ENCODE measurements at places on chromosomes 2 and 18.

GRCh38 chr2:40458271-40458794, 6.4 kb upstream of the SLC8A1 start:
- no peak for DNase-seq

DNA sequence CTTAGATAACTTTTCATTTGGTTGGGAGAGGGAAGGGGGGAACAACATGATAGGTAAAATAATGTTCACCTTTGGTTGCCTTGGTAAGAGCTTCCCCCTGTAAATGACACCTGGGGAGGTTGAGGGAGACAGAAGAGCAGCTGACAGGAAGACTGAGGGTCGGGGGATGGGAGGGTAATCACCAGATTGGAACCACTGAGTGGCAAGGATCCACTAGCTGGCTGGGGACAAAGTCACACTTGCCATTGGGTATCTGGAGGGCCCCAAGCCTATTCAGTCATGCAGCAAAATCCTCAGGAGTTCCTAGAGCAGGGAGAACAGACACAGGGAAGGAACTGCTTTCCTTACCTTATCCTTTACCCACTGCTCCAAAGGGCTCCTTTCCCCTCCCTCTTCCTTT, 84.3 kb downstream of the MAPK4 start:
- no peak for DNase-seq

- no peak for DNase-seq
Observed at GRCh38 chr18:21991081-21991534, 178.3 kb upstream of the GATA6 start.

GRCh38 chr2:66364495-66365333, 70.2 kb upstream of the MEIS1 start:
- peak; percentile 89 for DNase-seq

GRCh38 chr2:230711224-230711623, 1.4 kb upstream of the CAB39 start:
- no peak for DNase-seq

- DNase-seq: no peak
Observed at GRCh38 chr18:55324166-55324565, 263.8 kb downstream of the TCF4 start.

DNA sequence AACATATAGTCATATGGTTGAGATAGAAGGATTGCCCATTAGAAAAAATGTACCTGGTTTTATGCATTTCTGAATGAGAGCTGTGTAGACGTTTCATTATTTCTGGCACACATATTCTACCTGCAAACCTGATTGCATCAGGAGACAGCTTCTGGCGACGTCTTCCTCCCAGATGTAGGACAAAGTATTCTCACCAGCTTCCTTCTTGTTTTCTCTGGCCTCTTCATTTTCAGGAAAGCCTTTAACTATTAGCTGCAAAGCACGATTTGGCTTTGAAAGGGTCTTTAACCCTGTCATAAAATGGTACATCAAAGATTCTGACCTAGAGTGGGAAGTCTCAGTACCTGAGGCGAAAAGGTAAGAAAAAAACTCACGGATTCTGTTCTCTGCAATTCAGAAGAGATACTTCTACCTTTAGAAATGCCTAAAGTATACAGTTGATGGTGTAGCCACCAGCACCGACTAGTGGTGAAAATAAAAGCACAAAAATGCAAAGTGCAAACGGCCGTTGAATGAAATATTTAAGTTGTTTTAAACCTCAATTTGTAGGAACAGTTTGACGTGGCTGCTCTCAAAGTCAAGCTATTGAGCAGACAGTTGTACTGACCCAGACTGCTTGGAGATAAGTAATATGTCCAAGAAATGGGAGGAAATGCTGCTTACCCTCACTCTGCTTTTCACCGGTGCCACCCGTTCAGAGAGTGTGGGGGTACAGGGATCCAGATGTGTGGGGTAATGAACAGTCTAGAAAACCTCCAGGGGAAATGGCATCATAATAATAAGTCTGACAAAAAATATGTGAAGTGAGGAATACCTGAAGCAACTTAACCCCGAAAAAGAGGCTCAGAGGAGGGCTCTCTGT, 20.2 kb downstream of the IL18RAP start:
- peak; percentile 35 for DNase-seq

DNA sequence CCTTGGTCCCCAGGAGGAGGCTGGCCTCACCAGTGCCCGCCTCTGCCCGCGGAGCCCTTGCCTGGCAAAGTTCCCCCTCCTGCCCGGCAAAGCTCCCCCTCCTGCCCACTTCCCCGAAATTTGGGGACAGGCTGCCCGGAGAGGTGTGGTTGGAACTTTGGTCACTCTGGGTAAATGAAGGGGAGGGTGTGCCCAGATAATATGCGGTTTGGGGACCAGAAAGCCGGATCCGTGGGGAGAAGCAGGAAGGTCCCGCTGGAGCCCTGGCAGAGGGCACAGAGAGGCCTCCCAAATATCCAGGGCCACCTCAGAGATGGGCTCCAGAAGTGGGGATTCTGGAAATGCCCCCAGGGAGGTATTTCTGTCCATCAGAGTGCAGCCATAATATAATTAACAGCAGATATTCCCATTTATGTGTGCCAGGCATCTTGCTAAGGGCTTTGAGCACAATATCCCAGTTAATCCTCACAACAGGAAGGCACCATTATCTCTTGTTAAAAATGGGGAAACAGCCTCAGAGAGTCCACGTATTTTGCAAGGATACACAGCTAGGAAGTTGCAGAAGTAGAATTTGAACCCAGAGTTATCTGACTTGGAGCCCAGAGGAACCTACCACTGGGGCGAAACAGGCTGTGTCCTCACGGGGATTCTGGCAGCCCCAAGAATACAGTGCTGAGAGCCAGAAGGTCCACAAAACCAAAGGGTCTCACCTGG, 914 bp downstream of the STEAP3 start:
- no peak for DNase-seq

- peak; percentile 45 for DNase-seq
Observed at GRCh38 chr18:22168360-22168921, 948 bp upstream of the GATA6 start.

DNA sequence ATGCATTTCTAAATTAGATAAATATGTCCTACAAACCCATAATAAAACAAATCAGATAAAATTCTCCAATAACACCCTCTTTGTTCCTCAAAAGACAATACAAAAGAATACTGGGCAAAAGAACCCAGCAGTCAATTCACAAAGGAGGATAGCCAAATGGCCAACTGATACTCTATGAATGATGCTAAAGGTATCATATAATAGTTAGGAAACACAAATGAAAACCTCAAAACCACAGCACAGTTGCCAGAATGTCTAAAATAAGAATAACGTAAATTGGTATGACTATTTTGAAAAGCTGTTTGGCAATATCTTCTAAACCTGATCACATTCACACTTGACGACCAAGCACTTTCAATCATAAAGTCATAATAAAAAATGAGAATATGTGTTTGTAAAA, 315.4 kb downstream of the CDH7 start:
- no peak for DNase-seq

DNA sequence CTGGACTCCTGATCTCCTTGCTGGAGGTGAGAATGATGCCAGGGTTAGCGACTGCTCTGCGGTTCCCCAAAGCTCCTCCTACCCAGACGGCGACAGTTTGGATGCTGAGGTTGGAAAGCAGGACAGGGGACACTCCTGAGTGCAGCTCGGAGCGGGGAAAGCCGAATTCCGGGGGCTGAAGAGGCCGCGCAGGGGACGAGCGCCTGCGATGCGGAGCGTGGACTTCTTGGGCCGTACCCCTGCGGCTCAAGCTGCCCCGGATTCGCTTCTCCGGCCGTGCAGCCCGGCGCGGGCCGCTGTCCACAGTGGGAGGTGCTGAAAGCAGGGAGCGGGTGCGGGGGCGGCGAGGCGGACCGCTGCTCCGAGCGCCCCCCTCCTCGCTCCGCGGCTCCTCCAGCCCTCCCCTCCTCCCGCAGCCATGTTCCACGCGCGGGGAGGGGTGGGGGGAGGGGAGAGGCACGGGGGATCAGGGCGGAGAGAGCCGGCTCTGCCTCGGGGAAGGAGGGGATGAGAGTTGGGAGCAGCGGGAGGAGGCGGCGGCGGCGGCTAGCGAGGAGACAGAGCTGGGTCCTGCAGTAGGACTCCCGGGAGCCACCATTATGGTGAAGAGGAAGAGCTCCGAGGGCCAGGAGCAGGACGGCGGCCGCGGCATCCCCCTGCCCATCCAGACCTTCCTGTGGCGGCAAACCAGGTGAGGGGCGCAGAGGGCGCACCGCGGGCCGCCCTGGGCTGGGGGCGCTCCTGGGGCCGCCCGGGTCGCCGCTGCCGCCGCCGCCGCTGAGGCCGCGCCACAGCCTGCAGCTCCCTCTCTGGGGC, at the start of gene UNC80:
UNC80 (plus strand) TSS at position 359 of the 816 bp plus-strand sequence; CDS start at position 600, 241 bp downstream.
- peak; percentile 46 for DNase-seq

- DNase-seq: no peak
Observed at GRCh38 chr2:20990442-20991430, 53.1 kb downstream of the APOB start.

- DNase-seq: no peak
Observed at GRCh38 chr18:44837482-44838180, 156.9 kb downstream of the SETBP1 start.

- no peak for DNase-seq
Observed at GRCh38 chr2:31937741-31938140, 73.1 kb downstream of the MEMO1 start.

GRCh38 chr18:58606236-58606635, 22.7 kb downstream of the ALPK2 start:
- no peak for DNase-seq

DNA sequence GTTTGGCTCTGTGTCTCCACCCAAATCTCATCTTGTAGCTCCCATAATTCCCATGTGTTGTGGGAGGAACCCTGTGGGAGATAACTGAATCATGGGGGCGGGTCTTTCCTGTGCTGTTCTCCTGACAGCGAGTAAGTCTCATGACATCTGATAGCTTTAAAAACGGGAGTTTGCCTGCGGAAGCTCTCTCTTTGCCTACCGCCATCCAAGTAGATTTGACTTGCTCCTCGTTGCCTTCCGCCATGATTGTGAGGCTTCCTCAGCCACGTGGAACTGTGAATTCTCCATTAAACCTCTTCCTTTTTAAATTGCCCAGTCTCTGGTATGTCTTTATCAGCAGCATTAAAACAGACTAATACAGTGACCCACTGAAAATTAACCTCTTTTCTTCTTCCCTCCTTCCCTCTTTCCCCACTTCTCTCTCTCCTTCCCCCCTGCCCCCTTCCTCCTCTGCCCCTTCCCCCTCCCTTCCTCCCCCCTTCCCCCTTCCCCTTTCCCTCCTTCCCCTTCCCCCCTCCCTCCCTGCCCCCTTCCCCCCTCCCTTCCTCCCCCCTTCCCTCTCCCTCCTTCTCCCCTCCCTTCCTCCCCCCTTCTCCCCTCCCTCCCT, 818.8 kb downstream of the SLC4A3 start:
- DNase-seq: peak; percentile 63

DNA sequence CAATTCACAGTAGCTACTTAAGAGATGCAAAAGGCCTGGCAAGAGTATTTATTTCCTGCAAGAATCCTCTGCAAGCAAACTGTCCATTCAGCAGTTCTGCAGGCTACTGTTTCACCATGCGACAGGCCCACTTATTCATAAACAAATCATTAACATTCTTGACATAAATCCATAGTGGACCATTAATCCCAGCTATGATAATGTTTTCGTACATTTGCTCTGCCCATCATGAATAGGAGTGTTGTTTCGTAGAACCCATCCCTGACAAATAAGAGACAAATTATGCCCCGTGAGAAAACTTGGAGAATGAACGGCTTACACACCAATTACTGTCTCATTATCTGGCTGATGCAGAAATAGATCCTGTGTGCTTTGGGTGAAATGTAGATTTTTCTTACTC, 65.4 kb downstream of the PID1 start:
- no peak for DNase-seq

DNA sequence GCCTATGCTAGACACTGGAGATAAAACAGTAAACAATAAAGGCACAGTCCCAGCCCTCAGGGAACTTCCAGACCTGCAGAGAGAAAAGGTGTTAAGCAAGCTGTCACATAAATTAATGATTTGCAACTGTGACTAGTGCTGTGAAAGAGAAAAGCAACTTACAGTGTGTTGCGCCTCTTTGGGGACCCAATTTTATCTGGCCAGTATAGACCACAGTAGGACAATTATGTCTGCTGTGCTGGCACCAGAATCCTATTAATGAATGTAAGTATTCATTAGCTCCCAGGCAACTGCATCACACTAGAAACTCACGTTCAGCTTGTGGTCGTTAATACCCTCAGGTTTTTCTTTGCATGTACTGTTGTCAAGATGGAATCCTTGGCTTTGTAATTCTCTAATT, 55.3 kb upstream of the CHST9 start:
- no peak for DNase-seq

GRCh38 chr2:152560166-152560565, 157.1 kb downstream of the PRPF40A start:
- peak; percentile 85 for DNase-seq

DNA sequence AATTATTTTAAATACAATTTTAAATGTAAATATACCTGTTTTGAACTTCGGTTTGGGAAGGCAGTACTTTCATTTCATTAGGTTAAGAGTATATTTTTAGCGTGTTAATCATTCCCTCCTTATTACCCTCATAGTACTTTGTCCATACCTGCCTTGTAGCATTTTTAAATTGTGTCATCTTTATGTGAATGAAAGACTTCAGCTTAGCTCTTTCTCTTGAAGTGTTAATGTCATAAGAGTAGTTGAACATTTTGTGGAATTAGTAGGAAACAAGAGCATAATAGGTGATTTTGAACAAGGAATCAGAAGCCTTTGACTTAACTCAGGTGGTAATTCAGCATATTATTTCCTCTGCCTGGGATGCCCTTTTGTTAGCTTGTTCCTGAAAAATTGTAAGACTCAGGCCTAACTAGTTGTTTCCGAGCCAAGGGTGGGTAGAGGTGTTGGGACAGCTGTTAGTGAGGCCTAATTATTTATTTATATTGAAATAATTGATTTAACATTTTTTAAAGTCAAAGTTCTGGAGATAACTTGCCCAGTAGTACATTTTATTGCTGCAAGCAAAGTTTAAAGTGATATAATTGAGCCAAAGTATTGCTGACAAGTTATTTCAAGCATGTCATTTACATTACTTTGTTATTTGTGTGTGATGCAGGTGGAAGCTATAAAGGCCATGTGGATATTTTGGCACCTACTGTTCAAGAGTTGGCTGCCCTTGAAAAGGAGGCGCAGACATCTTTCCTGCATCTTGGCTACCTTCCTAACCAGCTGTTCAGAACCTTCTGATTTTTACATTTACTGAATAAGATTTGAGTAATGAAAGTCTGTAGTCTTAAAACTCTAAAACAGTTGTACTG, 38.7 kb downstream of the DDX1 start:
- no peak for DNase-seq

DNA sequence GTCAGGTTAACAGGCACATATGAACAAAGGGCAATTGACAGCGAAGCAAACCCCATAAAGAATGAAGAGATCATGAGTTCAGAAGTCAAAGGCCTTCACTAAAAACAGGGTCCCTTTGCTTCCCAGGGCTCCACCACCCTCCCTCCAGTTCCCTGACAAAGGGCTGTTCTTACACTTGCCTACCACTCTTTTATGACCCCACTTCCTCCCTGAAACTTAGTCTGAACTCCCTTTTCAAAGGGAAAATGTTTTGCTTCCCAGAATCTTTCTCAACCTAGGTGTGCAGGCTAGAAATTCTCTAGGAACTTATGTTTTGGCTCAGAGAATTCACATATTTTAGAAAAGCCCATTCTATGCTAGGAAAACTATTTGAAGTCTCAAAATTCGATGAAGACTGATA, 86.0 kb upstream of the ITGA4 start:
- DNase-seq: no peak
